ENCODE measurements at places on chromosomes 4 and X.

- no peak for DNase-seq
These were observed 179.9 kb upstream of the PPP3CA start for GRCh38 chr4:101527188-101527587.

- DNase-seq, result peak; percentile 15
These were observed 138.9 kb upstream of the INPP4B start for GRCh38 chr4:142984871-142985585.

DNA sequence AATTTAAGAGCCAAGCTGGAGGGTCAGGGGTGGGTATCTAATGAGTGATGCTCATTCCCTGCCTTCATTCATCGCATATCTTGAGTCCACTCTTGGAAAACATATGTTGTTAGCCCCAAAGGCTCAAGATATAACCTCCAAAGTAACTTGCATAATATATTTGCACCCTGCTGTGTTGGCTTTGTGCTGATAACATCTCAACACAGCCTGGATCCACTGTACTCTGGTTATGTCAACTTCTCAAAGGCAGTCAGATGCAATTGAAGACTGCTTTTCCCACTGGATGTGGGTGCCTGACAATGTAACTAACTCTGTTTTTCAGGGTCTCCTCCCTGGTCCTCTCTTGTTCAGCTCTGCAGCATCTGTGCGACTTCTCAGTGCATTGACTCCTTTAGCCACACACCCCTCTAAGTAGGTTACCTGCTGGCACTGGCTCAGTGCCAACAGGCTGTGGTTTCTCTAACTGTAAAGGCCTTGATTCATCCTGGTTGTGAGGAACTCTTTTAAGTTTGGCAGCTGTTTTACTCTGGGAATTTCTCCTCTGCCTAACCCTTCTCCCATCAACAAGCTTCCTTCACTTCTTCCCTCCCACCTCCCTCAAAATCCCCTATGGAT, 28.1 kb downstream of the SLC16A2 start:
- DNase-seq, result peak; percentile 78

DNA sequence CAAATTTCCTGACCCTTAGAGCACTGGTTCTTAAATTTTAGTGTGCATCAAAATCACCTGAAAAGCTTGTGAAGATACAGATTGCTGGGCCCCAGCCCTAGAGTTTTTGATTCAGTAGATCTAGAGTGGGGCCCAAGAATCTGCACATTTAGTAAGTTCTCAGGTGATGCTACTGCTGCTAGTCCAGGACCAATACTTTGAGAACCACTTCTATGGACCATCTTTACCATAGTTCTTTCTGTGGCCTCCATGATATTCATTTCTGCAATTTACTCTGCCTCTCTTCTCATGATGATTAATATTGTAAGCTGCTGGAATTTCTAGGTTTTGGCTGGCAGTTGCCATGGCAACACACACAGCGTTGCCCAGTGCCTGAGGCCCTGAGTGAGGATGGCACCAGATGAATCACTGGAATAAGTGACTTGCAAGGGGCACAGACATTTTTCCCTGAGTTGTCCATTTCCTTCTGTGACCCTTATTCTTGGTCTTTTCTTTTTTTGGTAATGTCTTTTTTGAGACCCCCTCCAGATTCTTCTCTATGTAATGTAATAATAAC, 83.6 kb downstream of the PPP1R2C start:
- no peak for DNase-seq
